ENCODE measurements at places on chromosomes 7 and 10. TPM values are rescaled to one million over a fixed set of nuclear protein-coding genes. Genes with fewer than 3 reads are reported as not detected.

Gene NPY4R2
- not detected for total RNA-seq

Gene PRPS1L1
- not detected for total RNA-seq

Gene NDUFB8
- 375 TPM for total RNA-seq

Gene ALOX5
- total RNA-seq = 0.21 TPM

Gene CYP26C1
- 0.09 TPM for total RNA-seq

Gene TMEM196
- total RNA-seq = not detected

Gene MKI67
- 244 TPM for total RNA-seq

Gene AOC1
- not detected for total RNA-seq

Gene ZKSCAN1
- 62.9 TPM for total RNA-seq

Gene EIF5AL1
- total RNA-seq = 0.18 TPM

Gene CCSER2
- 61.2 TPM for total RNA-seq

Gene SLC18A3
- not detected for total RNA-seq

Gene NEBL
- 0.04 TPM for total RNA-seq

Gene SLC13A4
- total RNA-seq = not detected

Gene HOXA7
- total RNA-seq = not detected

Gene PAPOLB
- not detected for total RNA-seq

Gene BUB3
- 242 TPM for total RNA-seq

Gene HSPA12A
- 0.41 TPM for total RNA-seq

Gene TMEM176B
- total RNA-seq = not detected

Gene OR2A5
- total RNA-seq = not detected

Gene KNDC1
- total RNA-seq = not detected

Gene C10orf90
- total RNA-seq = not detected

Gene SP4
- 17.5 TPM for total RNA-seq

Gene ANKRD30A
- total RNA-seq = not detected

Gene SPDYE1
- not detected for total RNA-seq

Gene HMX3
- not detected for total RNA-seq

Gene GOLGA7B
- total RNA-seq = 0.57 TPM

Gene CYP26A1
- total RNA-seq = not detected

Gene FIGNL1
- total RNA-seq = 49.3 TPM

Gene MLXIPL
- not detected for total RNA-seq

Gene CFAP70
- total RNA-seq = 0.71 TPM

Gene TAS2R41
- total RNA-seq = not detected

Gene GALNT11
- total RNA-seq = 24.8 TPM

Gene PCDH15
- not detected for total RNA-seq

Gene TSPAN14
- total RNA-seq = 43.8 TPM

Gene SPDYE5
- total RNA-seq = not detected

Gene IFIT5
- 14.4 TPM for total RNA-seq

Gene CASTOR2
- total RNA-seq = 2.5 TPM

Gene NOLC1
- total RNA-seq = 206 TPM

Gene MMD2
- not detected for total RNA-seq

Gene WIPF3
- total RNA-seq = not detected

Gene TRIM73
- total RNA-seq = 3.6 TPM

Gene STAG3
- total RNA-seq = 24.7 TPM

Gene CALHM1
- not detected for total RNA-seq

Gene STEAP1B
- total RNA-seq = not detected

Gene MYO3A
- total RNA-seq = not detected

Gene TMEM130
- total RNA-seq = not detected

Gene IFIT1
- 5.9 TPM for total RNA-seq

Gene SLC13A1
- total RNA-seq = not detected

Gene HGF
- total RNA-seq = not detected

Gene ZNF33A
- 20.0 TPM for total RNA-seq

Gene ITPRIP
- 21.6 TPM for total RNA-seq

Gene NEUROG3
- 0.18 TPM for total RNA-seq

Gene FAM20C
- 0.21 TPM for total RNA-seq

Gene SEMA3A
- 1.6 TPM for total RNA-seq

Gene MDH2
- total RNA-seq = 328 TPM

Gene MACROH2A2
- total RNA-seq = 4.2 TPM

Gene GAD2
- not detected for total RNA-seq
